Fibroblast of skin of right biceps (primary cell): ENCODE measurements at places on chromosomes 13 and 19.

DNA sequence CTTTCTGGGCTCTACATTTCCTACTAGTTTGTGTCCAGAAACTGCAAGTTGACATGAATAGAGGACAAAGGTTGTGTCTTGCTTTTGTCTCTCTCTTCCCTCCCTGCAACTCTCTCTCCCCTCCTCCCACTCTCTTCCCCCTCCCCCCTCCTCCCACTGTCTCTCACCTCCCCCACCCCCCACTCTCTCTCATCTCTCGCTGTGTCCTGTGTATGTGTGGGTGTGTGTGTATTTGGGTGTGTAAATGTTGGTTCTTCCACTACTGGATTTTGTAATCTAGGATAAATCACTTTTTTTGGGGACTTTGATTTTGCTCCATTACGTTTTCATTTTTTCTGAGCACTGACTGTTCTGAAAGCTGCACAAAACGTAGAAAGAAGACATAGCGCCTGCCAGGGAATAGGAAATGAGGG is 48.4 kb downstream of the AKAP11 start:
- no peak for DNase-seq

DNA sequence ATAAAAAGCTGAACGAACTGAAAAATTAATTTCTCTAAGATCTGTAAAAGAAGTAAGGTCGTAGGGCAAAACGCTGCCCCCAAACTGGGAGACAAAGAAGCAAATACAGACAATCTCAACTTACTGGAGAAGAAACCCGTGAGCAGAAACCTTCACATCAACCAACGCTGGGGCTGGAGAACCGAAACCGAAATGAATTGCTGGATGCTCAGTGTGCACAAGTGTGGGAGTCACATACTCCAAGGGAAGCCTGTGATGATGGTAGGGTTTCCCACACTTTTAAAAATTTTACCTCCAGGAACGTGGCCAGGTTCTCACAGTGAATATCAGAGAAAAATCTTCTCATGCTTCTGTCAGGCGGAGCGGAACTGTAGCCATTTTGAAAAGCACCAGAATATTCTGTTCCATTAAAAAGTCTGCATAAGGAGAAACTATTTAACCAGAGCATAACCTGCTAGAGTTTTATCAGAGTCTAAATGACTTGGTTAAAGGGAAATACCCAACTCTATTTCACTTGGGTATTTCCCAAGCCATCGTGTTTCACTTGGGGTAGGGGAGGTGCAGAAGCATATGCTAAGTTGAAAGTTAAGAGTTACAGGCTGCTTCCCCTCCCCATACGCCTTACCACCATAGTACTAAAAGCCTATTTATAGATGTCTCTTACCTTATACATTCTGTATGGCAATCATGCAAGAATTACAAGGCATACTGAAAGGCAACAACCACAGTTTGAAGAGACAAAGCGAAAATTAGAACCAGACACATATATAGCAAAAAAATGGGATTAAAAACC is 110.5 kb upstream of the SLITRK1 start:
- no peak for DNase-seq

- peak; percentile 74 for DNase-seq
Observed at GRCh38 chr13:40149611-40150274, 494.3 kb downstream of the COG6 start.

- no peak for DNase-seq
Observed at GRCh38 chr19:45306518-45307027, 16.1 kb downstream of the CKM start.

- DNase-seq = no peak
Observed at GRCh38 chr13:90107661-90108060, 1239.8 kb upstream of the MIR17HG start.
